A673 (cell line): ENCODE measurements at places on chromosomes 11 and 22. TPM values are rescaled to one million over a fixed set of nuclear protein-coding genes. Genes with fewer than 3 reads are reported as not detected.

The ADM2 gene
- total RNA-seq = 5.4 and 9.8 TPM in 2 replicates

GRCh38 chr11:100247704-100248103 lies 439.4 kb upstream of the ARHGAP42 start:
- DNase-seq = no peak

GRCh38 chr11:43947003-43947500 lies 4.6 kb downstream of the C11orf96 start:
- peak; percentile 49 for DNase-seq

The TRPM5 gene
- not detected in 2 replicates for total RNA-seq

DNA sequence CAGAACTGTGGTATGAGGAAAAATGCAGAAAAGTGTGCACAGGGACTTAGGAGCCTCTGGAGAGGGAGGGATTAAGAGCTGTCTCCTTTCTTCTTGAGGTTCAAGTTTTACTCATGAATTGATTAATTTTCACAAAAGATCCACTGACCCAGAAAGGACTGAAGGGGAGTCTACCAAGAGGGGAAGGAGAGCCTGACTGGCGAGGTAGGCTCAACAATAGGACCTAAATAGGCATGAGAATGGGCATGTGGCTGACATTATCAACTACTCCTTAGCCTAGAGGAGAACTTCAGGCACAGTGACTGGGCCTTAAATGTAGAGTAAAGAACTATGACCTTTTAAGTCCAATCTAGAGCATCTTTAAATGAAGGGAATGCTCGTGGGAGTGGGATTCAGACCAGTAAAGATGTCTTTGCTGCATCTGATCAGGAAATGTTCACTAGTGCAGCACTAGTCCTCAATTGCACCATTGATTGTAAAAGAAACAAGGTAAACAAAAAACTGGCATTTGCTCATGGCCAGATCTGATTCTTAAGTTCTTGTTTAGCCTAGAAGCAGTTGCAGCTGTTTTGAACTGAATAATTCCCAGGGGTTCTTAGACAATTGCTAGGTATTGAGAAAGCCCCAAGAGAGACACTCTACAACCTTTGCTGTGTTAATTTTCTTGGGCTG lies 135.6 kb downstream of the RAB38 start:
- no peak for DNase-seq

GRCh38 chr22:28329186-28330073 lies 350.2 kb downstream of the TTC28 start:
- DNase-seq = peak; percentile 54

- DNase-seq = peak; percentile 84
These were observed 21.9 kb downstream of the IGSF9B start for GRCh38 chr11:133934599-133935550.

- no peak for DNase-seq
These were observed 11.5 kb downstream of the RIC8A start for GRCh38 chr11:218815-219593.

The POLD3 gene
- total RNA-seq = 68.3 and 76.5 TPM in 2 replicates

DNA sequence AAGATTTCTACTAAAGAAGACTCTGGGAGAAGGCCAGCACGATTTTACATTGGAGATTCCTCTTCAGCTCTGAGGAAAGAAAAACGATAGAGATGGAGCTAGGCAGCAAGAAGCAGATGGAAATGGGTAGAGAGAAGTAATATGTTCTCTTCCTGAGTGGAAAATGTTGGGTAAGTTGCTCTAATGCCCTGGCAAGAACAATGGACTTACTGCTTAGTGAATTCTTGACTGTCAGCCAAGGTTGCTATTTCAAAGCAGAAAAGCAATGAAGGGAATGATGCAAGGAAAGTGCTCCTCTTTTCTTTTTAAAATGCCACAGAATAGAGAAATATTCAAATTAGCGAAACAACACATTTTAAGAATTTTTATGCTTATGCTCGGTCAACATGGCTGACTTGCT lies 38.4 kb upstream of the CWF19L2 start:
- DNase-seq = peak; percentile 81

GRCh38 chr22:36772451-36772850 lies 3.5 kb downstream of the IFT27 start:
- DNase-seq = no peak

- no peak for DNase-seq
These were observed 5.3 kb upstream of the ABCC8 start for GRCh38 chr11:17481905-17482304.

GRCh38 chr11:113134626-113135025 lies 173.4 kb downstream of the NCAM1 start:
- no peak for DNase-seq

- no peak for DNase-seq
These were observed 1.1 kb downstream of the APLP2 start for GRCh38 chr11:130070846-130071200.

DNA sequence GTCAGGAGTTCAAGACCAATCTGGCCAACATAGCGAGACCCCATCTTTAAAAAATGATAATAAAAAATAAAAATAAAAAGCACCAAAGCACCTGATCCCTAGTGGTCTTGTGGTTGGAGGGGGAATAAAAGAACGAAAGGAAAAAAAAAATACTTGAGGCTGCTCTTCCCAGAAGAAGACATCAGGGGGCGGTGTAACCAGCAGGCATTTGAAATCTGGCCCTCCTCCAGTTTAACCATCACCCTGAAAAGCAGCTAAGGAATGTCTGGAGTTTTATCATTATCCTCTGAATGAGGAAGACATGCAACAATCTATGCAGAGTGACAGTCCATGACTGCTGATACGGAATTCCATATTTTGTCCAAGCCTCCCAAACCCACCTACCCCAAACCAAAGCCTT lies 5.6 kb upstream of the KCTD17 start:
- peak; percentile 66 for DNase-seq

DNA sequence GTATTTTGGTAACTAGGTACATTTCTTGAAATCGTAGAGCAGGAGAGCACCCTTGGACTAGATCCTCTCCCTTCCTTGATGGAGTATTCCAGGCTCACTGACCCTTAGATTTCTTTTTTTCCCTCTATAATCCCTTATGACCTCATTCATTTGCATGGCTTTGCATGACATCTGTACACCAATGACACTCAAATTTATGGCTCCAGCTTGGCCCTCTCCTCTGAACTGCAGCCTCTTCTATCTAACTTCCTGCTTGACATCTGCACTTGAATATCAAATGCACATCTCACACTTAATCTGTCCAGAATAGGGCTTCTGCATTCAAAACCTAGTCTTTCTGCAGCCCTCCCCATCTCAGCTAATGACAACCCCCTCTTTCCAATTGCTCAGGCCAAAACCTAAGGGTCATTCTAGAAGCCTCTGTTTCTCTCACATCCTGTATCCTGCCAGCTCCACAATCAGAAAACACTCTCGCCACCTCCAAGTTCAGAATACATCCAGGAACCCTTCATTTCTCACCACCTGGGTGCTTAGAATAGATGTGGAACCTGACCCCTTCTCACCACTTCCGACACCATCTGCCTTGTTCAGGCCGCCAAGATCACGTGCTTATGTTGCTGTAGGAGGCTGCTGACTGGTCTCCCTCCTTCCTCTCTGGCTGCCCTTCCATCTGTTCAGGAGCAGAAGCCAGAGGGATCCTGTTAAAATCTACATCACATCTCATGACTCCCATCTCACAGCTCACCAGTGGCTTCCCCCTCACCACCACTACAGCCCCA lies 138.9 kb upstream of the MTNR1B start:
- no peak for DNase-seq

The PLEKHA7 gene
- total RNA-seq = 1.7 and 5.4 TPM in 2 replicates

DNA sequence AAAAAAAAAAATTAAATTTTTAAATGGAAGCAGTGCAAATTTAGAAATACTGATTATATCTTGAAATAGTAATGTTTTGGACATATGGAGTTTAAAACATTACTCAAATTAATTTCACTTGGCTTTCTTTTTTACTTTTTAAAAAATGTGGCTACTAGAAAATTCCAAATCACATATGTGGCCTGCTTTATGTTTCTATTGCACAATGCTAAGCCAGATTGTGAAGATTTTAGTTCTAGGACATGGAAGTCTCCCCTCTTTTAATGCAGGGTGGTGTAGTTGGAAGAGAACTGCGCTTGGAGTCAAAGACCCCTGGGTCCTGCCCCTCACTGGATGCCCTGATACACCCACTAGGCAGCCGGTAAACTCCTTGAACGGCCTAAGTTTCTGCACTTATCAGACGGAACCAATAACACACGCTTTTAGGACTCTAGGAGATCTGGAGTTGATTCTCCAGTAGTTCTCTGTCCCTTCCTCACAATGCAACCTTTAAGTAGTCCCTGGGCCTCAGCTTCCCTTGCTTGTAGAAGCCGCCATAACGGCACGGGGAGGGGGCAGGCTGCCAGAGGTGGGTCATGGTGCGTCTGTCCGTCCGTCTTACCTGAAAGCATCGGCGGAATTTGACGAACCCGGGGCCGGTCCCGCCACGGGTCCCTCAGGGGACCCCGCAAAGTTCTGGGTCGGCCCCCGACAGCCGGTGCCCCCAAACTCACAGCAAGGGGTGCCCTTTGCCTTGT lies 505 bp downstream of the FAM227A start:
- DNase-seq = peak; percentile 31

The BATF2 gene
- not detected in 2 replicates for total RNA-seq

GRCh38 chr11:12274558-12275197 lies 102.7 kb upstream of the PARVA start:
- DNase-seq = no peak

The ANKK1 gene
- 0.39 and 0.43 TPM in 2 replicates for total RNA-seq

GRCh38 chr11:113531575-113532451 lies 56.6 kb upstream of the DRD2 start:
- DNase-seq = no peak

The DDIAS gene
- total RNA-seq = 32.1 and 41.5 TPM in 2 replicates

DNA sequence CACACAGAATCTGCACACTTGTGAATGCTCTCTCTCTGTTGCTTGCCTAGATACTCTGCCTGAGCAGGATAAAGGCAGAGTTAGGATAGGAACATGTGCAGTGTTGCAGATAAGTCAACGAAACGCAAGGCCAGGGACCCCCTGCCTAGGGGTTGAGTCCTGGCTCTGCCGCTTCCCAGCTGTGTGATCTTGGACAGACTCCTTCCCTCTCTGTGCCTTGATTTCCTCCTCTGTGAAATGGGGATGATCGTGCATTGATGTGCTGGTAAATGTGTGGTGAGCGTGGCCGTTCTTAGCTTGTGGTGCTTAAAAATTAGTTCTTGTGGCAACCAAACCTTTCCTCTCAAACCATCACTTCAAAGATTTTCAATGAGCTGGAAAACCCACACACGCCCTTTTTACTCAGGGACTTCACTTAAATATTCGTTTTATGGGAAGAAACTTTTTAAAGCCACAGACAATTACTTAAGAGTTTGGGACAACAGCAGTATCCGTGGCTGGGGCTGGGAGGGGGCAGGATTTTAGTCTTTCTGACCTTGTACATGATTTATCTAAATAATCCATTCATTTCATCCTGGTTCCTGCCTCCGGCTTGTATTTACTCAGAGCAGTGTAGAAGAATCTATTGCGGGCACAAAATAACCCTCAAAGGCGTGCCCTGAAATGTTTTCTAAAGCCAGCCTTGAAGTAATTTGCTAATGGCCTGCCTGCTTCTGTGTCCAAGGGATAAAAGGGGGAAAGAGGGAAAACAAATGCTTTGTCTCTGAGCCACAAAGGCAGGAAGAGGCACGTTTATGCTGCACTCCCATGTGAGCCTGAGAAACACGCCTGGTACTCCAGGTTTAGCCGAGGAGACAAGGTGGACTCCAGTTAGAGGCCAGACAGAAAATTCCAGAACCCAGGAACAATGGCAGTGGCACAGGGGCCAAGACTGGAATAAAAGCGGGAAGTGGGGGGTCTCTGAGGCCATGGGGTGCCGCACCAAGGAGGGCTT lies 85.0 kb upstream of the CRYBB3 start:
- DNase-seq = no peak

DNA sequence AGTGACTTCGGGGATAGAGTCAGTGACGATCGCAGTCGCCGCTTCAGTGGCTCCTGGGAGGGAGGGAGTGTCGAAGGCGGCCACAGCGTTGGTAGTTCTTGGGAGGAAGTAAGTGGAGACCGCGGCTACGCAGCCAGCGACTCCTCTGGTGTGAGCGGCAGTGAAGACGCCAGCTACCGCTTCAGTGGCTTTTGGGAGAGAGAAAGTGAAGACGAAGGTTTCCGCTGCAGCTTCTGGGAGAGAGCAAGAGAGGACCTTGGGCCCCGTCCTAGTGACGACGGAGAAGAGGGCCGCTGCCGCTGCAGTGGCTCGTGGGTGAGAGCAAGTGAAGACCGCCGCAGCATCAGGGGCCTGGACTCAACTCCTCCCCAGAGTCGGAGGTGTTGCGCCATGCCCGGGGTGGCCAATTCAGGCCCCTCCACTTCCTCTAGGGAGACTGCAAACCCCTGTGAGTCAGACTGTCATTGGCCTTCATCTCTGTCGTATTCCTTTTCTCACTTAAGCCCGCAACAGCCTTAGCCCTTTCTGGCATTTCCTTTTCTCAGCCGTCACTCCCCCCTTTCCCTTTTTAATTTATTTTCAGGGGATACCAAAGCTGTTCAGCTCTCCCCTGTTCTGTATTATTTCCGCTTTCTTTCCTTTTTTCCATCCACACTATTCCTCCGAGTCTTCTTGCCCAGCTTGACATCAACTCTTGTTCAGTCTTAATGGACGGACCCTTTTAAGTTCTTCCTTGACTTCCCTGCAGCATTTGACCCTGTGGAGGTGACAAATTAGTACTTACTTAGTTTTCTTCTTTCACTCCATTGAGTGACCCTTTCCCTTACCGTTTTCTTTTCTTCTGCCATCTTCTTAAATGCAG lies 1.0 kb downstream of the ANKRD42 start:
- DNase-seq = peak; percentile 76

- DNase-seq = no peak
These were observed 25.7 kb upstream of the KRTAP5-7 start for GRCh38 chr11:71501071-71501985.
